ENCODE measurements at places on chromosomes 6 and 20. TPM values are rescaled to one million over a fixed set of nuclear protein-coding genes. Genes with fewer than 3 reads are reported as not detected.

Gene BPIFA1
- total RNA-seq = not detected

Gene UBD
- total RNA-seq = 0.38 TPM

Gene METTL24
- not detected for total RNA-seq

Gene MYLIP
- total RNA-seq = 18.6 TPM

Gene TRAPPC3L
- not detected for total RNA-seq

Gene CST9L
- total RNA-seq = not detected

GRCh38 chr6:162708971-162709370, 18.6 kb downstream of the PRKN start:
- H3K4me3 ChIP-seq = no peak overlapping the region
- no peaks in the 10 kb centered on the region for H3K4me1 ChIP-seq
- no peak overlapping the region for H3K27ac ChIP-seq
- no peaks in the 10 kb centered on the region for H3K27me3 ChIP-seq
- DNase-seq = no peak
- no peaks in the 10 kb centered on the region for H3K36me3 ChIP-seq

GRCh38 chr6:137744877-137745276, 122.2 kb upstream of the TNFAIP3 start:
- H3K4me3 ChIP-seq = no peak overlapping the region
- H3K27ac ChIP-seq = no peak overlapping the region
- H3K27me3 ChIP-seq = peaks cover 2% of the 10 kb centered on the region
- no peaks in the 10 kb centered on the region for H3K36me3 ChIP-seq
- DNase-seq = no peak

DNA sequence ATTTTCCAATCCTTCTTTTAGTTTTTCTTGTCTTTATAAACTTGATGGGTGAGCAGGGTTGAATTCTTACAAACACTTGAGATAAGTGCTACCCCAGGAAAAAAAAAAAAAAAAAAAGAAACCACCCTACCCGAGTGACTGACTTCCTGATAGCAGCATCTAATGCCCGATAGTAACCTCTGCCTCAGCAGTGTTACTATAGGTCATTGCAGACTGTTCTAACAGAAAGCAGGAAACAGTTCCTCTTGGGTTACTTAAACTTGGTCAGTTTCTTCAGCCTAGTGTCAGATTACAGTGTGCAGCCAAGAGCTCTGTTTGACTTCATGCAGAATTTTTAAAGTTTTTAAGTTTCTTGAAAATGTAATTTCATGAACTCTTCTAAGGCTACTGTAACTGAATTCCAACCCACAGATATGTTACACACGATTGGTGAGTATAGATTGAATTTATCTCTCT, 2.1 kb downstream of the MYLIP start:
- peak overlapping the region; percentile 85 for H3K27ac ChIP-seq
- H3K27me3 ChIP-seq = peaks cover 12% of the 10 kb centered on the region
- H3K4me1 ChIP-seq = peaks cover 57% of the 10 kb centered on the region
- peak overlapping the region; percentile 91 for H3K4me3 ChIP-seq
- H3K36me3 ChIP-seq = peaks cover 40% of the 10 kb centered on the region

- no peaks in the 10 kb centered on the region for H3K36me3 ChIP-seq
- no peak for DNase-seq
- no peak overlapping the region for H3K27ac ChIP-seq
- no peak overlapping the region for H3K4me3 ChIP-seq
- H3K27me3 ChIP-seq = no peaks in the 10 kb centered on the region
- H3K4me1 ChIP-seq = no peaks in the 10 kb centered on the region
These were observed 245.8 kb upstream of the JAG1 start for GRCh38 chr20:10919396-10920140.

DNA sequence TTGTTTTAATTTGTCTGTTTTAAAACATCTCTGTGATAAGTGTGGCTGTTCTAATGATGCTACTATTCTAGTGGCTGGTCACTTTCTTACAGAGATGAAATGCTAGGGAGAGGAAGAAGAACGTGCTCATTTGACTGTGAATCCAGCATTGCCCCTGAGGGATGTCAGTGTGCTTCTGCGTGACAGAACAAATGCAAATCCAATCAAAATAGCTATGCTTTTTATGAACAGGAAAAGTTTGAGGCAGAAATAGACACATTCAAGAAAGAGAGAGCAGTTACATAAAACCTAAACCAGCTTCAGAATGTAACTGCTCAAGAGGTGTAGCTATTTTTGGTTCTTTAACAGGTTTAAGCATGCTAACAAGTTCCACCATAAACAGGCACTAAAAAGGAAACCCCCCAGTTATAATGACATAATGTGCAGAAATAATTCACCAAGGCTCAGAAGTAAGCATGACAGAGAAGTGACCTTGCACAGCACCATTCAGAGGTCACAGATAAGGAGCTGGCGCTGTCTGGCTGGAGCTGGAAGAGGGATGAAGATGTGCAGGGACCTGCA, 385.3 kb downstream of the EPM2A start:
- no peak overlapping the region for H3K27ac ChIP-seq
- no peaks in the 10 kb centered on the region for H3K27me3 ChIP-seq
- no peak overlapping the region for H3K4me3 ChIP-seq
- H3K4me1 ChIP-seq = no peaks in the 10 kb centered on the region

DNA sequence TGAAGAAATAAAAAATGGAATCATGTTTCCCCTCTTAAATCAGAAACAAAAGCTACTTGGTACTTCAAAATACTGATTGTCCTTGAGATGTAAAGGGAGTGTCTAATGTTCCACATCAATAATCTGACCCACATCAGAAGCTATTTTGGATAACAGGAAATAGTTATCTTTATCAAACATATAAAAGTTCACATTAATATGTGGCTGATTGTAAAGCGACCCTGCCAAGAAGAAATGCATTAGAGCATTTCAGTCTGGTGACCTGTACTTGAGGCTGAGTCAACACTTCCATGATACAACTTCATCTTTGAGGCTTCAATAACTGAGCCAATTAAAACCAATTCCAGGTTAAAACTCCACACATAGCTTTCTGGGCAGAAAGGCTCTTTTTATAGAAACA, 31.8 kb downstream of the SYNE1 start:
- H3K4me1 ChIP-seq = no peaks in the 10 kb centered on the region
- no peak overlapping the region for H3K27ac ChIP-seq
- no peak overlapping the region for H3K4me3 ChIP-seq
- H3K27me3 ChIP-seq = no peaks in the 10 kb centered on the region

- peaks cover 12% of the 10 kb centered on the region for H3K27me3 ChIP-seq
- H3K4me1 ChIP-seq = peaks cover 41% of the 10 kb centered on the region
- H3K4me3 ChIP-seq = peak overlapping the region; percentile 59
- H3K36me3 ChIP-seq = peaks cover 4% of the 10 kb centered on the region
These were observed 1.4 kb upstream of the PCMTD2 start for GRCh38 chr20:64254156-64254555.

DNA sequence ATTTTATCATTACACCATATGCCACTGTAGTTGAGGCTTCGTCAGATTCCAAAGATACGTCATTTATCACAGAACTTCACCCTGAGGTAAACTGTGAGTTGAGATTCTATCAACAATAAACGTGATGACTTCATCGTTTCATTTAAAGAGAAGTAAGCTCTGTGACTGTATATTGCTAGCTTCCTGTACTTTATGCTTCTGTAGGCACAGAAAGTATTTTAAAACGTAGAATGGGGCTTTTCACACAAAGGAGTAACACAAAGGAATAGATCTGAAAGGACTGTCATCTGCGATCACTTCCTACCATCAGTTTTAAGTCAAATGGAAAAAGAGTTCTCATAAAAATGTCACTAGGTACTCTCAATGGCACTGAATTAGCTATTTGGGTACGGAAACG, 234.4 kb upstream of the MCHR2 start:
- H3K27ac ChIP-seq = peak overlapping the region; percentile 83
- no peaks in the 10 kb centered on the region for H3K27me3 ChIP-seq
- H3K36me3 ChIP-seq = no peaks in the 10 kb centered on the region
- H3K4me1 ChIP-seq = peaks cover 41% of the 10 kb centered on the region
- peak overlapping the region; percentile 68 for H3K4me3 ChIP-seq
- no peak for DNase-seq

DNA sequence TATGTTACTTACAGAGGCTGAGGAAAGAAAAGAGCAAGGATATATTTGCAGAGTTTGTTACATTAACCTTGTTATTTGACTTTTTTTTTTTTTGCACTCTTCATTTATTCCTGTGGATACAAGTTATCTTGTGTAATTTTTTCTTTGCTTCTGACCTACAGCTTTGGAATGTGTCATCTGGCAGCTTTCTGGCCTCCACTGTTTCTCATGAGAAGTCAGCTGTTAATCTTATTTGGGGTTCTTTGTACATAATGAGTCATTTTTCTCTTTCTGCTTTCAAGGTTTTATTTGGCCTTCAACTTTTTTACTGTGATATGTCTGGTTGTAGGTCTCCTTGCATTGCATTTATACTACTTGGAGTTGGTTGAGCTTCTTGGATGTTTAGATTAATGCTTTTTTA, 333.4 kb downstream of the SMOC2 start:
- no peaks in the 10 kb centered on the region for H3K36me3 ChIP-seq
- no peaks in the 10 kb centered on the region for H3K27me3 ChIP-seq
- no peaks in the 10 kb centered on the region for H3K4me1 ChIP-seq
- H3K4me3 ChIP-seq = no peak overlapping the region
- H3K27ac ChIP-seq = no peak overlapping the region

GRCh38 chr6:23410439-23410838, 715.6 kb upstream of the NRSN1 start:
- no peaks in the 10 kb centered on the region for H3K4me1 ChIP-seq
- H3K27me3 ChIP-seq = no peaks in the 10 kb centered on the region
- H3K27ac ChIP-seq = no peak overlapping the region
- H3K36me3 ChIP-seq = no peaks in the 10 kb centered on the region

- no peaks in the 10 kb centered on the region for H3K36me3 ChIP-seq
- H3K27me3 ChIP-seq = no peaks in the 10 kb centered on the region
- H3K4me1 ChIP-seq = no peaks in the 10 kb centered on the region
- no peak for DNase-seq
These were observed 240.5 kb downstream of the TTLL2 start for GRCh38 chr6:167565388-167565787.

DNA sequence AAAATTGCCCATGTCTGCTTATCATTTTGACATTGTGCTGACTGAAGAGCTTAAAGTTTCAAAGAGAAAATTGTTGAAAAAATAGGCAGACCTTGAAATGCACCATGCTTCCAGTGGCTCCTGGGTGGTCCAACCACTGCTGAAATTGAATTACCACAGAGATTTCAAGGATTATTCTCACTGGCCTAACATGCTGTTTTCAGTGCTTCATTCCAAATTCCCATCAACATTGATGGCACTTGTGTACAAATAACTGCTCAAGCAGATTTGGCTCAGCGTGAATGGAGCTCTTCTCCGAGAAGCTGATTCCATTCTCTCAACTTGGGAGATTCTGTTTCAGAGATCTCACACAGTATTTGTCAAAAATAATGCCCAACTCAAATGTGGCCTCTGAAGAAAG, 75.5 kb downstream of the LAMA4 start:
- peaks cover 55% of the 10 kb centered on the region for H3K27me3 ChIP-seq
- no peaks in the 10 kb centered on the region for H3K36me3 ChIP-seq
- no peak for DNase-seq
- H3K4me3 ChIP-seq = no peak overlapping the region
- no peaks in the 10 kb centered on the region for H3K4me1 ChIP-seq

DNA sequence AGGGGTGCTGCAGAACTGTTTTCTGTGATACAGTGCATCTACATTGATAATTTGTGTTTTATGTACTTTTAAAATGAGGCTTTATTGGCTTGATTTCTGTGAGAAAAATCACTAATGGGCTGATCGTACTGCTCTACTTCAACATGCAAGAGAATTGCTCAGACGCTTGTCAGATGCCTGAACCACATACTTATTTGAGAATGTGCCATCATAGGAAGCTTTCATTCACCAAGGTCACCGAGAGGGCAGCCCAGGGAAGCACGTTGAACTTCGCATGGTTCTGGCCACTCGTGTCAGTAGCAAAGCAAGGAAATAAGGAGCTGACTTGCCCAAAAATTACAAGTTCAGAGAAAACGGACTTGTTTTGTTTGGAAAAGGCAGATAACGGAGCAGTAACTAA, 168.5 kb upstream of the AKAP12 start:
- H3K27ac ChIP-seq = no peak overlapping the region
- peaks cover 39% of the 10 kb centered on the region for H3K36me3 ChIP-seq
- no peaks in the 10 kb centered on the region for H3K27me3 ChIP-seq
- no peak for DNase-seq
- no peak overlapping the region for H3K4me3 ChIP-seq

DNA sequence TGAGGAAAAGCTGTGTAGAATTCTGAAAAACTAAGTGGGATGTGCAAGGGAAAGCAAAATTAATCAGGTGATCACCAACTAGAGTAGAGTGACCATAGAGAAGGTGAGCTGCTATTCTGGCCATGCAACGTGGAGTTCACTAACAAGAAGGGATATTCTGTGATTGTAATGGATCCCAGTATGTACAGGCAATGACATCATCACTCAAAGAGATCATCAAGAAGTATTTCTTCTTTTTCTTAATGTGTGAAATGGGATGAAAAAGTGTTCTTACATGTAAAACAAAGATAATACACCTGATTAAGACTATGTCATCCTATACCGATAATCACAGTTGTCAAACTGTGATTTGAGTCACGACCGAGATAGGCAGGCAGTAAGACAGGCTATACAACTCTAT, 101.2 kb downstream of the SMPDL3A start:
- DNase-seq = no peak
- H3K27ac ChIP-seq = no peak overlapping the region
- H3K27me3 ChIP-seq = no peaks in the 10 kb centered on the region
- no peaks in the 10 kb centered on the region for H3K4me1 ChIP-seq
- H3K36me3 ChIP-seq = no peaks in the 10 kb centered on the region

DNA sequence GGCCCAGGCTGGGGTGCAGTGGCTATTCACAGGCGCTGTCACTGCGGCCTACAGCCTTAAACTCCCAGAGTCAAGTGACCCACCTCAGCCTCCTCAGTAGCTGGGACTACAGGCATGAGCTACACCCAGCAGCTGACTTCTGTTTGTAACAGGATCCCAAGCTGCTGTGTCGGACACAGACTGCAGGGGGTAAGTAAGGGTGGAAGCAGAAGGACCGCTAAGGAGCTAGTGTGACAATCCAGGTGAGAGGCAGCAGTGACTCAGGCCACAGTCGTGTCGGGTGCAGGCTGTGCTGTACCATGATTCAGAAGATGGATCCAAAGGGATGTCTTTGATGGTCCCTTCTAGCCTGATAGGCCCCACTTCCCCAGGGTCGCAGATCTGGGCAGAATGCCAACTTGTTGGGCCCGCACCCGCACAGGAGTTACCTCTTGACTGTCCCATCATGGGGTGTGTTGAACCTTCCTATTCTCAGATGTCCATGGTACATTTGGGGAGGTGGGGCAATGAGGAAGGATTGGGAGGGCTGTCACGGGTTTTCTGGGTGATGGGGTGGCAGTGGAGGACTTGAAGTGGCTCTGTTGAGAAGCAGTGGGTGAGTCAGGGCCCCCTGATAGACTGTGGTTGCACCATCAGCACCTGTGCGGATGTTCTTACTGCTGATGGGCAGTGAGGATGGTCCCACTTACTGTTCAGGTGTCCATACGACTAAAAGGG, 25.3 kb downstream of the AAR2 start:
- H3K27me3 ChIP-seq = no peaks in the 10 kb centered on the region
- no peak overlapping the region for H3K4me3 ChIP-seq
- peaks cover 7% of the 10 kb centered on the region for H3K36me3 ChIP-seq
- H3K27ac ChIP-seq = no peak overlapping the region
- H3K4me1 ChIP-seq = no peaks in the 10 kb centered on the region

GRCh38 chr6:110613356-110613755, 136.9 kb upstream of the SLC22A16 start:
- DNase-seq = no peak
- H3K27me3 ChIP-seq = no peaks in the 10 kb centered on the region
- H3K36me3 ChIP-seq = peaks cover 27% of the 10 kb centered on the region
- H3K27ac ChIP-seq = no peak overlapping the region

Data from activated CD4-positive, alpha-beta memory T cell treated with anti-CD3 and anti-CD28 coated beads, Interleukin-2, amount 10 ng/mL, durations not matched to agents 7 days and 5 days (primary cell).